Esophagus squamous epithelium (tissue), 5 donors: ENCODE measurements at places on chromosomes 6 and 20.

- no peak for DNase-seq
Measured at GRCh38 chr6:113997116-113997515, 26.2 kb upstream of the HDAC2 start.

- no peak for DNase-seq
Measured at GRCh38 chr6:28393912-28394662, 5.5 kb downstream of the ZSCAN12 start.

GRCh38 chr6:38262026-38262425 lies 377.7 kb downstream of the BTBD9 start:
- no peak for DNase-seq

GRCh38 chr6:52293067-52293466 lies 8.5 kb upstream of the MCM3 start:
- no peak for DNase-seq

DNA sequence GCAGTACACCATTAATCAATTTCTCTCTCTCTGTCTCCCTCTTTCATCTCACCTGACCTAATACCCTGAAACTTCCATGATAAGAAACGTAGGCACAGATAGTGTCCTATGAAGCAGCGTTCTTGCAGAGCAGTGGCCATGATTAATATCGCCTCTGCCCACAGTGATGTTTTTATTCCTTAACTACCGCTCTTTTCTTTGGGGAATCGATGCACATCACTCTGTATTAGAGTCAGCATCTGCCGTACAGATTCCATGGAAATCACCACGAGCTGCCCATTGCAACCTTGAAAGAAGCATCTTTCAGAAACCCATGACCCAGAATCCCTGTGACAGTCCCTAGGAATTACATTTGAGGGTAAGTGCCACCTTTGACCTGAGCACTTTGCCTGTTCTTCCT lies 152.0 kb upstream of the ECI2 start:
- no peak for DNase-seq

GRCh38 chr20:57698867-57699275 lies 10.9 kb downstream of the PMEPA1 start:
- no peak for DNase-seq

GRCh38 chr20:18669241-18670019 lies 81.6 kb downstream of the DTD1 start:
- DNase-seq, result no peak

DNA sequence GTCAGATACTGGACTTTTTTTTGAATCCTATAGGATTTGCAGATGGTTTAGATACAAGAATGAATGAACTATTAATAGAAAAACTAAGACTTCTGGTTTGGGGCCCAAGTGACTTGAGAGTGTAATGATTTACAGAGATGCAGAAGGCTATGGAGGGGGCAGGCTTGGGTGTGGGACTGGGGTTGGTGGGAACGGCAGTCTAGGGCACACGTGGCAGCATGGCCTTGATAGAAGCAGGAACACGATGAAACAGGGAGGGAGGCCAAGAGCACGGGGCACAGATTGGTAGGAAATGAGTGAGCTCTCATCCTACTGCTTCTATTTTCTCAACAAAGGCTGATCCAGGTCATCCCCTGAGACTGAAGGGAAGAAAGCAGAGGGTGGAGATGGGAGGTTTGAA lies 3.4 kb upstream of the UST start:
- no peak for DNase-seq

GRCh38 chr6:137610702-137611101 lies 116.5 kb upstream of the OLIG3 start:
- no peak for DNase-seq

- no peak for DNase-seq
Measured at GRCh38 chr20:43829951-43830690, 84.5 kb upstream of the TOX2 start.

GRCh38 chr20:1493536-1493935 lies 2.3 kb upstream of the SIRPB2 start:
- DNase-seq, result no peak

- DNase-seq, result no peak
Measured at GRCh38 chr6:16740097-16740496, 21.2 kb downstream of the ATXN1 start.

DNA sequence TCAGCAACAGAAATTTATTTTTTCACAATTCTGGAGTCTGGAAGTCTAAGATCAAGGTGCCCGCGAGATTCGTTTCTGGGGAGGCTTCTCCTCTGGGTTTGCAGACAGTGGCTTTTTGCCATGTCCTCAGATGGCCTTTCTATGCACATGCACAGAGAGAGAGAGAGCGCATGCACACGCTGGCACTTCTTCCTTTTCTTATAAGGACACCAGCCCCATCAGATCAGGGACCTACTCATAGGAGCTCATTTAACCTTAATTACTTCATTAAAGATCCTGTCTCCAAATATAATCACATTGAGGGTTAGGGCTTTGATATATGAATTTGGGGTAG lies 260.7 kb upstream of the PLCB4 start:
- DNase-seq, result no peak

GRCh38 chr20:32336918-32337347 lies 21.2 kb upstream of the ASXL1 start:
- DNase-seq, result no peak

GRCh38 chr20:50052550-50053361 lies 60.2 kb downstream of the UBE2V1 start:
- no peak for DNase-seq

GRCh38 chr6:157556671-157557430 lies 175.9 kb downstream of the ZDHHC14 start:
- DNase-seq, result no peak

GRCh38 chr20:41403604-41404003 lies 37.0 kb upstream of the EMILIN3 start:
- DNase-seq, result no peak

- no peak for DNase-seq
Measured at GRCh38 chr6:97850458-97851212, 567.6 kb upstream of the MMS22L start.

DNA sequence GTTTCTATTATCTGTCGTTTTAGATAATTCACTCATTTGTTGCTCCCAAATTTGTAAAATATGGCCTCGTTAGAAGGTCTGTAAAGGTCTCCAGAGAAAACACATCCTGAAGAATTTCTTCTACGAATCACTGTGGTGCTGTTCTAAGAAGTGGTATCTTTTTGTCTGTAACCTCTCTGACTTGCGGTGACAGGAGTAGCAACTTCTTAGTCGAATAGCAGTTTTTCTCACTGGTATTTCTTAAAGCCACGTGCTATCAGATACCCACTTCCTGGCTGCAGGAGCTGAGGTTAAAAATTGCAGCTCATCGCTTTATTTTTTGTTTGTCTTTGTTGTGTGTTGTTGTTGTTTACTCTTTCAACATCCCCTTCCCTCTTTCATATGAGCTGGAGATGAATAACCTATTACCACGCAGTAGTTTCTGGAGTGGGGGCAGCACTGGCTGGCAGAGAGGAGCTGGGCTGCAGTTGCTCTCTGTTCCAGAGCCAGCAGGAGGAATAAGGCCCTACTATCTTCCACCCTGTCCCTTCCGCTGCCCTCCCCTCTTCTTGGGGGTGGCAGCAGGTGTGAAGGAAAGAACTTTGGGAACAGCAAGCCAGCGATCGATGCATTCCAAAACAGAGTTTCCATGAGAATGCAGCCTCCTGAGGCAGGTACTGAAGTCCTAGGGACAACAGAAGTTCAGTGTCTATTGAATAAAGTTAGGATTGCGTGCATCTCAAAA lies 64.7 kb downstream of the C6orf118 start:
- DNase-seq, result no peak

- no peak for DNase-seq
Measured at GRCh38 chr6:31419842-31420241, 16.4 kb downstream of the MICA start.

- DNase-seq, result no peak
Measured at GRCh38 chr20:2364044-2364443, 16.7 kb upstream of the TGM6 start.

GRCh38 chr6:17156112-17156921 lies 54.5 kb downstream of the STMND1 start:
- no peak for DNase-seq

DNA sequence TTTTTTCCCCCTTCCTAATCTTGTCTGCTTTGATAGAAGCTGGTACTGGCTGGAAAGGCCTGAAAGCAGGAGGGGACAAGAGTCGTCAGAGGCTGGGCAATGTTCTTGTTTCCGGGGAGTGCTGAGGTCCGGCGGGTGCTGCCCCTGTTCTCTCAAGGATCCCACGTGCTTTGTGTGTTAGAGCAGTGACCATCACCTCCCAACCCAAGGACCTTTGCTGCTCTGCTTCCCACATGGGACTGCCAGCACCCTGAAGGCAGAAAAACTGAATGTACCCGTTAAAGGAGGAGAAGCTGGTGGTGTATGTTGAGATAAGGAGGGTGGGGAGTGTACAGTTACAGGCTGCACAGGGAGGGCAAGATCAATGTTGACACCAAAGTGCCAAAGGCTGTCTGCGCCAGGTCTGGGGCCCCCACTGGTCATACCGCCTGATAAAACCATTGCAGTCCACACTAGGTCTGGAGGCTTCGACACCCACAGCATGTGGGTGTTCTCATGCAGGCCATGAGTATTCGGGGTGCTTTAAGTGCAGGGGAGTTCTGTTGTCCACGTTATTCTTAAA lies 15.0 kb downstream of the C20orf173 start:
- DNase-seq, result no peak

- no peak for DNase-seq
Measured at GRCh38 chr20:44494266-44494665, 18.6 kb downstream of the TTPAL start.

DNA sequence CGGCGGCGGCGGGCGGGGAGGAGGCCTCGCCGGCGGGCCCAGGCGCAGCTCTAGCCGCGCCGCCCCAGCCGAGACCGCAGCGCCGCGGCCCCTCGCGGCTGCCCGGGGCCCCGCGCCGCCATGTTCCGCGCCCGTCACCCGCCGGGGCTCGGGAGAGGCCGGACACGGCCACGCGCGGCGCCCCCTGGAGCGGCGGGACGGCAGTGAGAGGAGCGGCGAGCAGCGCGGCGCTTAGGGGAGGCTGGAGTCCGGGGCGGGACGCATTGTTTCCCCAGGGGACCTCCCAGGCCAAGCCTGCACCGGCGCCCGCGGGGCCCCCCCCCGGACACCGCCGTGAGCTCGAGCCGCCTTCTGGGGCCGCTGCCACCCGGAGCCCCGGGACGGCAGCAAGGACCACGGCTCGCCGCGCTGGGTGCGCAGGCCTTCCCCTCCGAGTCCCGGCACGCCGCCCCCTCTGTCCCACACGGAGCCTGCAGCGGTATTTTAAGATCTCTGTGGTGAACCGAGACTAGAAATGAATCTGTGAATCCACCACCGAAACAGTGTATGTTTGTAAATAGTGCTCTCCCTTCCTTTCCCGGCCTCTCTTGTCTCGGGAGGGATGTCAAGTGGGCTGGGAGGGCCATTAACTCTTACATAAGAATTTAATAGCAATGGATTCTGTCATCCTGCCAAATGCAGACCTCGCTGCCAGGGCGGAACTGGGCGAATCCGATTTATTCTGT lies 424 bp upstream of the KIF13A start:
- DNase-seq, result peak; percentile 8

GRCh38 chr6:38586992-38587391 lies 52.7 kb downstream of the BTBD9 start:
- DNase-seq, result no peak

DNA sequence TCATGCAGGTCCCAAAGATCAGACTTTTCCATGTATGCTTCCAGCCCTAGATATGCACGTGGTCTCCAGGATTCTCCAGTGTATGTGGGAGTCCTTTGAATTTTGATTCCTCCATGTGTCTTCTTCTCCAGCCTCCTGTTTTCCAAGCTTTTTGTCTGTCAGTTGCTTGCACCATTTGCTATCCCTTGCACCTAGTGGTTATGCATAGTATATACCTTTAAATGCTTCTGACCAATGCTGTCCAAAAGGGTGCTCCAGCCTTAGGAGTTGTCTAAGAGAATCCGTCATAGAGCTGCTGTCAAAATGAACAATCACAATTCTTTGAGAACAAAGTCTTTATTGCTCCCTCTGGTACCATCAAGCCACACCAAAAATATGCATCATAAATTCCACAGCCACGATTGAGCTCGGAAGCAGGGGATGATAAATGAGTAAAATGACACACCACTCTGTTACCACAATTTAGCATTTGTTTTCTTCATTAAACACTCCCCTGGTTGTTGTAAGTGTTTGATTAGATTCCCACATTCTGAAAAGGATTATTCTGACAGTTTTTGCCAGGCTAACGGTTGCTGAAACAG lies 706.2 kb upstream of the GJE1 start:
- no peak for DNase-seq

DNA sequence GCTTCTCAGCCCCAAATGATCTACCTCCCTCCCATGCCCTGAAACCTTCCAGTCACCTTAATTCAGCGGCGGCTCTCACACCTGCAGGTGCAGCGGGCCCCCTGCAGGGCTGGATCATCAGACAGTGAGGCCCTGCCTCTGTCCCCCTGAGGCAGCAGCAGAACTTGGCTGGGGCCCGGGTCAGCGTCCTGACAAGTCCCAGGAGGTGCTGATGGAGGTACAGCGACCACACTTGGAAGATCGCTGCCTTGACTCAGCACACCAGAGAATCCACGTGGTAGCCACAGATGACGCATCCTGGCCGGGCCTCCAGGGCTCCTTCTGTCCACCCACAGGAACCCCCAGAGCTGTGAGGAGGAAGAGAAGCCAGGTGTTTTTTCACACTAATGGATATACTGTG lies 116.4 kb upstream of the THBS2 start:
- DNase-seq, result no peak

DNA sequence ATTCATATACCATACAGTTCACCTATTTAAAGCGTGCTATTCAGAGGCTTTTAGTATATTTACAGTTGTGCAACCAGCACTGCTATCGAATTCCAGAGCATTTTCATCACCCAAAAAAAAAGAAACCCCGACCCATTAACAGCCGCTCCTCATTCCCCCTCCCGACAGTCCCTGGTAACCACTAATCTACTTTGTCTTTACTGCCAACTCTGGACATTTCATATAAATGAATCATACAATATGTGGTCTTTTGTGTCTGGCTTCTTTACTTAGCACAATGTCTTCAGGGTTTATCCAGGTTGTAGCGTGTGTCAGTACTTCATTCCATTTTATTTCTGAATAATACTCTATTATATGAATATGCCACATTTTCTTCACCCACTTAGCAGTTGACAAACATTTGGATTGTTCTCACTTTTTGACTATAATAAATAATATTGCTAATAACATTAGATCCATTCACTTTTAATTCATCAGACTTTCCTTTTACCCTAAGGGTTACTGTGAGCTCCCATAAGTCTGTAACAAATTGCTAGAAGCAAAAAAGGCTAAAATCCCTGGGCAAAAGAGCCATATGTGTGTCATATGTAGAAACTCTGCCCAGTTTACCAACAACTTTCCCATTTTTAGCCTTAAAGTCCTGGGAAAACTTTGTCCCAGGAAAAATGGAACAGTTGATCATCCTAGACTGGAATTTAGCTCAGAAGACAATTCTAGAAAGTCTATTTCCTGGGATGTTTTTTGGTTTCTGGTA lies 23.2 kb upstream of the ROS1 start:
- no peak for DNase-seq

DNA sequence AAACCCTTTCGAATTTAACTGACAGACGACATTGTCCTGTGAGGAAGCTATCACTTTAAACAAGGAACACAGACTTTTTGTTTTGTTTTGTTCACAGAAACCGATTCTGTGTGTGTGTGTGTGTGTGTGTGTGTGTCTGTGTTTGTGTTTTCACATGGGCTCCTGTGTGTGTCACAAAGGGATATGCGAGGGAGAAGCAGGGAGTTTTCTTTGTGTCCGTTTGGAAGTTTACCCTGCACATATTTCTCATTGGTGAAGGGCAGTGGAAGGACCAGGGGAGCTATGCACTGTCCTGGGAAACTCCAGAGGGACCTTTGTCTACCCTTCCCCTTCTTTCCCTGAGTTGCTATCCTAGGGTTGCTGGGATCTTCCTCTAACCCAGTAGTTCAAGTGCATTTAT lies 17.7 kb downstream of the POM121L2 start:
- no peak for DNase-seq
